ENCODE measurements at places on chromosomes 2 and 18.
A peak's percentile ranks its signal among the peaks of the same experiment; 100 is the strongest.

DNA sequence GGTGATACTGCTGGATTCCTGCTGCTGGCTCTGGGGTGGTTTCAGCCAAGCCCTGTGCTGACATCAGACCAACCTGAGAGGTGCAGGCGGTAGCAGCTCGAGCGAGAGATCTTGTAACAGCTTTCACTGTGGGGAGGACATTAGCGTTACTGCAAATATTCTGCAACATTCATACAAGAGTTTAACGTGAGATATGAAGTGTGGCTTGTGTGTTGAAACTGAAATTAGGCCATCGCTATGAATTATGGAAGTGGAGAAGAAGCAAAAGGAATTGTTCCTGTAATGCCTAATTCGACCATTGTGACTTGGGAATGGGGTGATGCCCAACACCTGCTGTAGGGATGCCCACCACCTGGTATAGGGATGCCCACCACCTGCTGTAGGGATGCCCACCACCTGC lies 6.5 kb upstream of the MLPH start:
- no peak for DNase-seq

DNA sequence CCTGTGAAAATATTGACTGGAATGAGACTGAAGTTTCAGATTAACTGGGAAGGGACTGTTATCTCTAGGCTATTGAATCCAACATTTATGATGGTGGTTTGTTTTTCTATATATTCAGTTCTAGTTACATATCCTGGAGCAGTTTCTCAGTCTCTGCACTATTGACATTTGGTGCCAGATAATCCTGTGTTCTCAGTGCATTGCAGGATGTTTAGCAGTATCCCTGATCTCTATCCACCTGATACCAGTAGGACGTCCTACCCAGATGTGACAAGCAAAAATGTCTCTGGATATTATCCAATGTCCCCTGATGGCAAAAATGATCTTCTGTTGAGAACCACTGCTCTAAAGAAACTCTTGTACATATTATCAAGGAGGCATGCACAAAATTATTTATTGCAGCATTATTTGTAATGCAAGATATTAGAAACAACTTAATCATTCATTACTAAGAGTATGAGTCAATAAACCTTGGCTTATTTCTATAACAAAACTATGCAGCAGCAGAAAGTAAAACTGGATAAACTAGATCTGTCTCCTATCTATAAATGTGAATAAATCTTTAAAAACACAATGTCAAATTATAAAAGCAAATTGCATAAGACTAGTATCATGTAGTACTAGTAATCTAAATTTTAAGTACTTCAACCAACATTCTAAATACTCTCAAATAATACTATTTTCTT lies 369.3 kb upstream of the RND3 start:
- DNase-seq, result no peak

DNA sequence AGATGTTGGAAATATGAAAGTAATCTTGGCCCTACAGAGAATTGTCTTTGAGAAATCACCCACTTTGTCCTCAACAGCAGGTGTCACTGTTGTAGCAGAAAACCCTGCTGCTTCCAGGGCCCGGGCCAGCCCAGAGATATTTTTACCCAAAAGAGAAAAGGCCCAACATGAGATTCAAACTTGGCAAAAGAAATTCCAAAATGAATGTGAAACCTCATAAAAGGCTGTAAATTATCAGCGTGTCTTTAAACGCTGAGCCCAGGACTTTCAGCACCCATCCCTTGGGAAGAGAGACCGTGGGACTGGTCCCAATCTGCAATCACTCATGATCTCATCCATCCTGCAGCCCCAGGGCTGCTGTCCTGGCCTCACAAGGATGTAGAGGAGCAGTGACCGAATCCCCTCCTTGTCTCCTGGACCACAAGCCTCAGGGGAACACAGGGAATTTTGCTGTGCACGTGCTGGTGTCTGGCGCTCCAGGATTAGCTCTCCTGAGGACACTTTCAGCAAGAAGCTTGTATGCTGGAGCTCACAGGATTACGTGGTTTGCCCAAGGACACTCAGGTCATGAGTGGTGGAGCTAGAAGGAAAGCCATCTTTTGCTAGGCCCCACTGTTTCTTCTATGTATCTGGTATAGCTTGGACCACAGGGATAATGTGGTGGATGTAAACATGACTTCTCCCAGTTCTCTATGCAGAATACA lies 202.1 kb downstream of the RNF144A start:
- DNase-seq, result no peak

GRCh38 chr2:182445391-182445965 lies 18.6 kb upstream of the PDE1A start:
- no peak for DNase-seq

DNA sequence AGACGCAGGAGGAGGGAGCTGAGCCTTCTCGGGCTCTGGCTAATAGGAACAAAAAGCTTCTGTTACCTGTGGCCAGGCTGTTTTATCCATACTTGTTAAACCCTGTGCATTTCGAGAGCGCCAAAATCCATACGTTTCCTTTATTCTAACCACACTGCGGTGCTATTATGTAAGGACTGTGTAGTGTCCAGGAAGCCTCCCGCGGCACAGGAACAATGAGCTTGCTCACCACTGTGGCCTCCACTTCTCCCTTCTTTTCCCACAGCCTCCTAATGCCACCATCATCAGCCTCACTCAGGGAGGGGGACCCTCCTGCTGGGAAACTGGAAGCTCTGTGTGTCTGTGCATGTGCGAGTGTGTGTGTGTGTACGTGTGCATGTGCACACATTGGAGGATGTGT lies 268.5 kb downstream of the HAUS1 start:
- DNase-seq, result no peak

GRCh38 chr2:191571163-191571769 lies 106.7 kb upstream of the NABP1 start:
- DNase-seq, result no peak

- DNase-seq, result peak; percentile 95
These were observed 46.1 kb upstream of the PTMA start for GRCh38 chr2:231662028-231662810.
